ENCODE measurements at places on chromosomes 11 and 22.

DNA sequence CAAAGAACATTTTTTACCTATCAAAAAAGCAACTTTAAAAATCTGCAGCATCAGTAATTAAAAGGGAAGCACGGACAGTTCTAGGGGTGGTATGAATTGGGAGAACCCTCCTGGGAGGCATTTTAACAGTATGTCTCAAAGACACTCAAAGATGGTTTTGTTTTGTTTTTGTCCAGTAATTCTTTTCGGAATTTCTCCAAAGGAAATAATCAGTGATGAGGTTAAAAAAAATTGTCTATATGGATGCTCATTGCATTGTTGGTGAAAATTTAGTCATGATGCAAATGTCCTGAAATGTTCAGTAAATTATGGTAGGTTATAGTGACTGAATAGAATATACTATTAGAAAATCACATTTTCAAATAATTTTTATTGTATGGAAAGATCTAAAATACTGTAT, 115.1 kb downstream of the ATXN10 start:
- no peak for DNase-seq

DNA sequence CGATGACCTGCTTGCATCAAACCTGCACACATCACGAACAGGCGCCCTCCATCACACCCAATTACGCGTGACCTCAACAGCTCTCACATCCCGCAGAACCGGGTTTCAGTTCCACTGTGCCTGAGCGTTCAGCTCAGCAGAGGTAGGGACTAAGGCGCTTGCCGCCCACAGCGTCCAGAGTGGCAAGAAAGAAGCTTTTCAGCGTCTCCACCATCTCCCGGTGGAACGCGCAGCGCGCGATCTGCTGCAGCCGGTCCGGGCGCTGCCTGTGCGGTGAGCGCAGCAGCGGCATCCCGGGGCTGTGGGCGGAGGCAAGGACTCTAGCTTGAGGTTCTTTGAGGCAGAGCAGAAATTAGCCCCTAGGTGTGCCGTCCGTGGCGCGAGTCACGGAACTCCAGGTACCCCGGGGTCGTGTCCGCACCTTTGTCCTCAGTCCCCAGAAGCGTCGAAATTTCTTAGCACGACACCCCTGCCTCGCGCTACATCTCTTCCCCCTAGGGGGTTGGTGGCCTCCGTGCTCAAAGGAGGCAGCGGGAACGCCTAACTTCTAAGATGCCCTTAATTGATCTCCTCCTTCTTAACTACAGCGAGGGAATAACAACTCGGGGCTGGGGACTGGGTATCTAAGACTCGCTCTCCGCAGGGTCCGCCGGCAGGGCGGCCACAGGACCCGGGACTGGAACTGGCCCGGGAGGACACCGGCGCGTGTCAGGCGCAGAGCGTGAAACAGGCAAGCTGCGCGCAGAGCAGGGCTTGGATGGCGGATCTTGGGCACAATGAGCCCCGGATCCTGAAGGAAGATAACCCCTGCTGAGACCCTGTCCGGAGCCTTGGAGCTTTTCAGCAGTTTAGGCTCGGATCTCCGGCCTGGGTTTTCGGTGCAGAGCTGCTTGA, 1.7 kb upstream of the CALCA start:
- no peak for DNase-seq

GRCh38 chr11:19659529-19659928, 53.1 kb upstream of the NAV2 start:
- no peak for DNase-seq

DNA sequence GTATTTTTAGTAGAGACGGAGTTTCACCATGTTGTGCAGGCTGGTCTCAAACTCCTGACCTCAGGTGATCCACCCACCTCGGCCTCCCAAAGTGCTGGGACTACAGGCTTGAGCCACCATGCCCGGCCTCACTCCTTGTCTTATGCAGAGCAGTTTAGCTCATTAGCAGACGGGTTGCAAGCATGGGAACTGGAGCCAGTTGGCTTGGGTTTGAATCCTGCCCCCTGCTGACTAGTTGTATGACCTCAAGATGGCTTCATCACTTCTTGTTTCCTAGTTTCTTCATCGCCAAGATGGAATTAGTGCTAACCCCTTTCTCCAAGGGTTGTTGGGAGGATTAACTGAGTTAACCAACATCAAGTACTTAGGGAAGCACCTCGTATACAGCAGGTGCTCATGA, 23.4 kb upstream of the RASD2 start:
- no peak for DNase-seq

DNA sequence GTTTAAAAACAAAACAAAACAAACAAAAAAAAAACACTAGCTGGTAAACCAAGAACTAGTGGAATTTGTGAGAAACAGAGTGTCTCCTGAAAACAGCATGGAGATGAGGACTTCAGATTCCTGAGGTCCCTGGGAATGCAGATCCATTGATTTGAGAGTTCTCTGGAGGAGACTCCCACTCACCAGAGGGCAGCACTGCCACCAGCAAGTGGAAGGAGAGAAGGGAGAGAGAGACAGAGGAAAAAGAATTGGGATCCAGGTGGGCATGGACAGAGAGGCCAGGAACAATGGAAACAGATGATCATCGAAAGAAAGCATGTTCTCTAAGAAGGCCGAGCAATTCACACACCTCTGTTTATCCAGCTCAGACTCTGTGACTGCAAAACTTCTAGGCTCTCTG, 31.8 kb downstream of the ETS1 start:
- peak; percentile 43 for DNase-seq

- DNase-seq: peak; percentile 94
Observed at GRCh38 chr11:61129639-61130523, 27.6 kb downstream of the CD5 start.

DNA sequence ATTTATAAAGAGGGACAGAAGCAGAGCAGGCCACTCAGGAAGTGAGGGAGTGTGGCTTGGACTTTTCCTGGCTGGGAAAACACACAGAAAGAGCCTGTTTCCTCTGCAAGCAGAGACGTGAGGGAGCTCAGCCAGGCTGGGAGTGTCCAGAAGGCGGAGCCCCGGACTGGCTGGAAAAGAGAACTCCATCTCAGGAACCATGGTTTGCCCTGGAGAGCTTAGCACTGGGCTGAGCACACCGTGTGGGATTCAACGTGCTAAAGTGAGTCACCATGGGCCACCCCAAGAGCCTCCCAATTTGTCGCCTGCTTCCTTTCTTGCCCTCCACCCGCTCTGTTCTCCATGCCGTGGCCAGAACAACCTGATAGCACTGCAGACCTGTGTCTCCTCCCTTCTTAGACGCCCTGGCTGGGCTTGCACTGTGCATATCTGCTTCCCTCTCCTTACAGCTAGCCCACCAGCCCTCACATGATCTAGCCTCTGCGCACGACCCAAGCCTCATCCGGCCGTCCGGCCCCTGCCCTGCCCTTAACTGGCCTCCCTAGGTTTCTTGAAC, 51.8 kb downstream of the GALNT18 start:
- no peak for DNase-seq

DNA sequence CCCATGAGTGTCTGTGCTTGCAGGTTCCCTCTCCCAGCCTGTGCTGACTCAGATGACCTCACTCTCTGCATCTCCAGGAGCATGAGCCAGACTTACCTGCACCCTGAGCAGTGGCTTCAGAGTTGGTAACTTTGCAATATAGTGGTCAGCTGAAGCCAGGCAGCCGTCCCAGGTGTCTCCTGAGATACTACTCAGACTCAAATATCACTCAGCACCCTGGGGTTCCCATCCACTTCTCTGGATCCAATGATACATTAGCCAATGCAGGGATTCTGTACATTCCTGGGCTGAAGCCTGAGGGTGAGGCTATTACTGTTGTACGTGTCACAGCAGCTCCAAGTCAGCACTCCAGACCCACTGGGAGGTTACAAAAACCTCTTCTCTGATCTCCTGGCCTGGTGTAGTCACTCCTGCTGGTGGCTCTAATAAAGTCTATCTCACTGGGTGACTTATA, 87.8 kb upstream of the TOP3B start:
- DNase-seq: no peak

DNA sequence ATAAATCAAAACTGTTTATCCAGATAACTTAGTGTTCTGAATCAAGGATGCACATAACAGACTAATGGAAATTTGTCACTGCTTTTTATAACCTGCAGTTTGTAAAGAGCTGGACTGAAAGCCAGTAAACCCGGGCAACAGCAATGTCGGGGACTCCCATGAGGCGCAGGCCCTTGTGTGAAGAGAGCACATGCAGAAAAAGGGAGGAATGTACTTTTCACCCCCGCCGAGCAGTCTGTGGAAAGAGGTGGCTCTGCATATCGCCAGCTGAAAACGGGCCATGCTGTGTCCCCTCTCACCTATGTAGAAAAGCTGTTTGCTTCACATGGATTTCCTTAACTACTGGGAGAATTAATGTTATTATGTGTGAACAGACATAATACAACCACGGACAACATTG, 291.2 kb downstream of the CADM1 start:
- DNase-seq: no peak

DNA sequence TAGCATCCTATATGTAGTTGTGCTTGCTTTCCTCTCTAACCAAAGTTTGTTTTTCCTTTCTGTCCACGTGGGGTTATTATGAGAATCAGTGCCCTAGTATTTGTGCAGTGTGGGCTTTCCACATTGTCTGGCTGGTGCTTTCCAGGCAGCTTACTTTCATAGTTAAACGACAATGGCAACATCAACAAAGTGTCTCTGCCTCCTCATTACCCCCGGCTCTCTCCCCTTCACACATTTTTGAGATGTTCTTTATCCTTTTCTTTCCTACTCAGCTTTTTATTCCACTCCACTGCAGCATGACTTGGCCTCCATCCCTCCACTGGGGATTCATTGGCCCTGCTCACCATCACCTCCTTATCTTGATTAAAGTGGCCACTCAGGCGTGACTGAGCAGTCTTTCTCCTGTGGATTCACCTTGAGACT, 19.1 kb downstream of the SPECC1L start:
- no peak for DNase-seq

DNA sequence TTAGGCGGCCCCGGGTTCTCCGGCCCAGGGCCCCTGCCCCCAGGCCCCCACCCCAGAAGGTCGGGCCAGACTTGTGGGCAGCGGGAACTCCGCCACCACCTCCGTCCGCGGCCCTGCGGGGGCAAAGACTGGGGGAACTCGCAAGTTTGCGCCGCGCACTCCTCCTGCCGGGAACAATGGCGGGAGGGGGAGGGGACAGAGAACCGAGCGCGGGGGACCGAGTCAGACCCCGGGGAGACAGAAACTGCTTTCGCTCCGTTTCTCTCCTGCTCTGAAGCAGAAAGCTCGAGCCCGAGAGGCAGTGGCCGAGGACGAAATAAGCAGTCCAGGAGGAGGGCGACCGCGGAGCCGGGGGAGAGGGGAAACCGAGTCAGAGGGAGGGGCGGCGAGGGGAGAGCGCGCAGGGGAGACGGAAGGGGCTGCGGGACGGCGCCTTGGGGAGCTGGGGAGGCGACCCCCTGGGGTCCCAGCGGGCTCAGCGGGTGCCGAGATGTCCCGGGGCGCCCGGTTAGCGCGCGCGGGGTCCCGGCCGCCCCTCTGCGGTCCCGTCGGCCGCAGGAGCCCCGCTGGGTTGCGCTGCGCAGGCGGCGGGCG, 555 bp downstream of the TP53I11 start:
- no peak for DNase-seq

DNA sequence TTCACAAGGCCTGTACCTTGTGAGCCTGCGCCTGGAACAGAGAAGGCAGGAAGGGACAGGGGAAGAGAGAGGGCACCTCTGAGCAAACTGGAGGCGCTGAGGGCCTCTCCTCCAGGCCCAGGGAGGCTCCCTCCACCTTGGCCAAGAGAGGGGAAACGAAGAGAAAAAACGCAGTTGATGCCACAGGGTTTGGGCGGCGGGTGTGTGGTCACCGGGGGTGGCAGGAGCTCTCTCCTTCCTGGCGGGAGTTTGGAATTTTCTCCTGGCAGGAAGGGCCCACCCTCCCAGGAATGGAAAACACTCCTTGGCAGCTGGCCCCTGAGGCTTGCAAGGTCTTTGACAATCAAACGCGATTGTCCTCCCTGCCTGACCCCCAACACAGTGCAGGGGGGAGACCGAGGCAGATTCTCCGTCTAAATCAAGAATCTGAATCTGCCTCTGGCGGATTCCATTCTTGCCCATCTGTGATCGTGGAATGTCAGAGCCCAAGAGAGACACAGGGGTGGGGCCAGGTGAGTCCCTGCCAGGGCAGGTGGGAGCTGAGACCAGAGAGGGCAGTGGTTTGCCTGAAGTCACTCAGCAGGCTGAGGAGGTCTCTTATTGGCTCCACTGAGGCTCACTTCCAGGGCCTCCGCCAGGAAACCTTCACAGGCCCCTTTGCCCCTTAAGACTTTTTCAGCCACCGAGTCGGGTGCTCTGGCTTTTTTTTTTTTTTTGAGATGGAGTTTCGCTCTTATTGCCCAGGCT, 21.0 kb downstream of the RPL3 start:
- DNase-seq: no peak

DNA sequence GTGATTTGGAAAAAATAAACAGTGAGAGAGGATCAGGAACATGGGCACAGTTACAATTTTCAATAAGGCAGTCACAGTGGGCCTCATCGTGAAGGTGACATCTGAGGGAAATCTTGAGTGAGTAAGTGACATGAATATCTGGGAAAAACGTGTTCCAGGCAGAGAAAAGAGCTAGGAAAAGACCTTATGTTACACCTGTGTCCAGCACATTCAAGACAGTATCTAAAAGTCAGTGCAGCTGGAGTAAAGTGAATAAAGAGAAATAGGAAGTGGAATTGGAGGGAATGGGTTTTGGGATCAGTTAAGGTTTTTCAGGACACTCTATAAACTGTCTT, 827.5 kb upstream of the FAT3 start:
- no peak for DNase-seq

GRCh38 chr22:46219636-46220035, 30.5 kb downstream of the CDPF1 start:
- DNase-seq: no peak

DNA sequence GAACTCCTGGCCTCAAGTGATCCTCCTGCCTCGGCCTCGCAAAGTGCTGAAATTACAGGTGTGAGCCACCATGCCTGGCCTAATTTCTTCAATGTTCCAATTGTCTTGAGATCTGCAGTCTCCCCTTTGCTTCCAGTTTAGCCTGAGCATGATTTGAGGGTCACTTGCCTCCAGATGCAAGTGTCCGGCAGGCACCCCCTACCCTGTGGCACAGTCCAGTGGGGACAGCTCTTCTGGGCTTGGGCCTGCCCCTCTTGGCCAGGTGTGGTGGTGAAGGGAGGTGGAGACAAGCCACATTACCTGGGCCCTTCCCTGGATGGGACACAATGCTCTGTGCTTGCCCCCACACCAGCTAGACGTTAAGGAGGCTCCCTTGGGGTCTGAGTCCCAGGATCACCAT, 21.3 kb upstream of the CACNG2 start:
- no peak for DNase-seq

- DNase-seq: no peak
Observed at GRCh38 chr11:122984186-122985011, 2.8 kb upstream of the BSX start.

- DNase-seq: no peak
Observed at GRCh38 chr11:107337917-107338316, 119.7 kb downstream of the CWF19L2 start.

DNA sequence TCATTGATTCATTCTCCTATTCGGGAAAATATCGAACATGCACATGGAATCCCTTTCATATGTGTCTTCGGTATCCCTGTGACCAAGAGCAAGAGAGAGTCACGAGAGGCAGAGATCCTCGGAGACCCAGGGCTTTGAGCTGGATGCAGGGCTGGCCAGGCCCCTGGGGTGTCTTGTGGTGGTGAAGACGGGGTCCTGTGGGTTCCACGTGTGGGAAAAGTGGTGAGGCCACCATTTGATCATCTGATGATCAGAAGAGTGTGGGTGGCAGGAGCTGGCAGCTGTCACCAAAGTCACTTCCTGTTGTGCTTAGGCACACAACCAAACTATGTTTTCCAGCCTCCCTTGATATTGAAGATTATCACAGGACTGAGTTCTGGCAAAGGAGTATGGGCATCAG, 94.0 kb downstream of the BRD1 start:
- DNase-seq: no peak
